ENCODE measurements at places on chromosomes 7 and 10. TPM values are rescaled to one million over a fixed set of nuclear protein-coding genes. Genes with fewer than 3 reads are reported as not detected.

The FIS1 gene
- total RNA-seq: 109 TPM

The ITGA8 gene
- total RNA-seq: 124 TPM

The CNPY1 gene
- not detected for total RNA-seq

The TAF3 gene
- total RNA-seq: 6.1 TPM

The NEUROD6 gene
- total RNA-seq: not detected

The HABP2 gene
- 1.2 TPM for total RNA-seq

The EPO gene
- total RNA-seq: not detected

The PTF1A gene
- total RNA-seq: not detected

The SAMD9 gene
- 7.7 TPM for total RNA-seq

The DYNC1I1 gene
- total RNA-seq: 7.6 TPM

The MAGI2 gene
- 18.0 TPM for total RNA-seq

The TPK1 gene
- total RNA-seq: 16.6 TPM

The SLC16A9 gene
- 2.3 TPM for total RNA-seq

- no peak for DNase-seq
These were observed 44.8 kb upstream of the GLCCI1 start for GRCh38 chr7:7923818-7924217.

DNA sequence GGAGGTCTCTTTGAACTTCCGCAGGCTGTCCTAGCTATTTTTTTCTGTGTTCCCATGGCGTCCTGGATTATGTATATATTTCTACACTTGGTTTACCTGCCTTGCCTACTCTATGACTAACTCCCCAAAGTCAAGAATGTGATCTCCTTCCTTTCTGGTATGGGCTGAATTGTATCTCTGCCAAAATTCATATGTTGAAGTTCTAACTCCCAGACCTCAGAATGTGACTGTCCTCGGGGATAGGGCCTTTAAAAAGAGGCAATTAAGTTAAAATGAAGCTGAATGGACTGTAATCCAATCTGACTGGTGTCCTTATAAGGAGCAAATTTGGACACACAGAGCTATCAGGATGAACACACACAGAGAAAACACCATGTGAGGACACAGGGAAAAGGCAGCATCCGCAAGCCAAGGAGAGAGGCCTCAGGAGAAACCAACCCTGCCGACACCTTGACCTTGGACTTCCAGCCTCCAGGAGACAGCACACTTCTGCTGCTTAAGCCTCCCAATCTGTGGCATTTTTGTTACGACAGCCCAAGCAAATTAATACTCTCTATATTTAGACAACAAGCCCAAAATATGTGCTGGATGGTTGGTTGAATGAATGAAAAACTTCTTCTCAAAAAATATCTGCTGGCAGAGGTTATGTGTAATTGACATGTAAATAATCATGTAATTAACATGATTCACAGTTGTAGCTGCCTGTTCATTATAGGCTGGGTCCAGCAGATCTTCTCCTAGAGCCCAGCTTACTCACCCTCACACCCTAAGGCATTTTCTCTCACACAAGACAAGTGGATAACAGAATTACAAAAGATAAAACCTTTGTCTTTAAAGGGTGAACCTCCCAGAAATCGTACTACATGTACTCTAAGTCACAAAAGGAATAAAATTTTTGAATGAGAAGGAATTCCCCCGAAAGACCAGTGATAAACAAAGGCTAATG lies 123.7 kb downstream of the CUBN start:
- DNase-seq: no peak

GRCh38 chr7:142836426-142836825 lies 18.4 kb upstream of the EPHB6 start:
- no peak for DNase-seq

GRCh38 chr7:102055181-102055976 lies 231.3 kb upstream of the SH2B2 start:
- no peak for DNase-seq

DNA sequence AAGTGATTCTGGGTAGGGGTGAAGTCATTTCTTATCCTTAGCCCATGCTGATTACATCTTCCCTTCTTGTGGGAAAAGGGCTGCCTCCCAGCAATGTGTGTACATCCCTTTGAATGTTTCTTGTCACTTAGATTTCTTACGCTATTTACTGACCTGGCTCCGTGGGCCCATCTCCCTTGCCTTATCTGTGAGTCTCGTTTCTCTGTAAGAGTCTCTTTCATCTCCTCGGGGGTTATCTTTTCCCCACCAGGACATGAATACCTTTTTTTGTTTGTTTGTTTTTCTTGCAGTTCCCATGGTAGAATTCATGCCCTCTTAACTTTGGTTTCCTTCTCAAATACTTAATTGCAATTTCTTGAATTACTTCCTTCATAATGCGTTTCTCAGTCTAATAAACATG lies 107.7 kb downstream of the BAMBI start:
- no peak for DNase-seq

- DNase-seq: peak; percentile 61
These were observed 70.4 kb downstream of the CUBN start for GRCh38 chr10:17059197-17059688.

- DNase-seq: no peak
These were observed 47.0 kb downstream of the SPAM1 start for GRCh38 chr7:123972045-123972444.

DNA sequence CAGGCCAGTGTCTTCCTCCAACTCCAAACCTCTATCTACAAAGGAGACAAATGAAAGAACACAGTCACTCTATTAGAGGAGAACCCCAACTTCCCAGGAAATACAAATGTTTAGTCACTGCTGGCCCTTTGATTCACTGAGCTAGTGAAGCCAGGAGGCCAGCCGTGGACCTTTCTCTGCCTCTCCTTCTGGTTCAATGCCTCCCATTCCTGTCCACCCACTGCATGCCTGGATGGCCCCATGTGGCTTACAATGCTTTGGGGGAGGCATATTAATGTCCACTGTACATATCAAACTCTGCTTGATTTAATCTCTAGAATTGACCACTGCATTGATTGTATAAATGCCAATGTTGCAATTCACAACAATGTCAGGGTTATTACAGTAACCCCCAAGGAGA lies 687.3 kb downstream of the KCNMA1 start:
- DNase-seq: no peak

DNA sequence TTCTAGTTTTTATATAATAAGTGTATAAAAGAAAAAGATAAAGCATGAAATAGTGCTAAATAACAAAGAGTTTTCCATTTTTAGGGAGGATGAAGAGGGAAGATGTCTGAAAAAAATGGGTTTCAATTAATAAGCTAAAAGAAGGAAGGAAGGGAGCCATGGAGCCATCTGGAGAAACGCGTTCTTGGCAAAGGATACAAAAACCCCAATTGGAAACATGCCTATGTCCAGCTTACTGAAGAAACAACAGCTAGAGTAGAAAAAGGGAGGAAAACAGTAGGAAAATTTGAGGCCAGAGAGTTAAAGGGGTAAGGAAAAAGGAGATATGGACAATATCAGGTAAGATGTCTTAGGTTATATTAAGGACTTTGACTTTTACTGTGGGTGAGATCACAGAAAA lies 416.2 kb upstream of the GHITM start:
- peak; percentile 3 for DNase-seq

DNA sequence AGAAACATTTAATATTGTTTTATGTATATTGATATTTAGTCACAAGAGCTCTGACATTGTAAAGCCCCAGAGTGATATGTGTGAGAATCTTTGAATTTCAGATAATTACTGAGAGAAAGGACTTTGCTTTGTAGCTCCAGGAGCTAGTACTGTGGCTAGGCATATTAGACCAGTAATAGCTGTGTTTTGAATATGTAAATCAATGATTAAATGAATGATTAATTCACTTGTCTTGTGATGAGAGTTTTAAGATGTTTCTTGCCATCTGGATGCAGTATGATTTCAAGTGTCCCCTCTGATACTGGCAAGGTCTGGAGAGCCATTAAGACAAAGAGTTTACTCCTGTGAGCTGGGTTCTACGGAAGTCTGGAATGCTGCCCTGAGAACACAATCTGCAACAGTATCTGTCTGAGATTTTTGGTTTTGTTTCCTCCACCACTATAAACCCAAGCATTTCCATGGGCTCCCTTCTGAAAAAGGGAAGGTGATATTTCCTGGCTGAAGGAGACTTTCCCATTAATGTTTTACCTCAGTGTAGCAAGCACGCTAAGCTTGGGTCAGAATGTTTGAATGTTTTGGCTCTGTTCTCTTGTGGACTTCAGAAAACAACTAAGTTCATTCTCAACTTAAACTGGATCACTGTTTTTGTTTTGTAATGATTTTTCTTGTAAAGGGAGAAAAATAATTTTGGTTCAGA lies 61.3 kb upstream of the BICC1 start:
- no peak for DNase-seq

- DNase-seq: no peak
These were observed 138.1 kb downstream of the HERPUD2 start for GRCh38 chr7:35556515-35557471.

- peak; percentile 91 for DNase-seq
These were observed 46.9 kb upstream of the SEPTIN7 start for GRCh38 chr7:35753761-35754603.

GRCh38 chr10:119652361-119652730 lies 1.2 kb downstream of the BAG3 start:
- peak; percentile 89 for DNase-seq

DNA sequence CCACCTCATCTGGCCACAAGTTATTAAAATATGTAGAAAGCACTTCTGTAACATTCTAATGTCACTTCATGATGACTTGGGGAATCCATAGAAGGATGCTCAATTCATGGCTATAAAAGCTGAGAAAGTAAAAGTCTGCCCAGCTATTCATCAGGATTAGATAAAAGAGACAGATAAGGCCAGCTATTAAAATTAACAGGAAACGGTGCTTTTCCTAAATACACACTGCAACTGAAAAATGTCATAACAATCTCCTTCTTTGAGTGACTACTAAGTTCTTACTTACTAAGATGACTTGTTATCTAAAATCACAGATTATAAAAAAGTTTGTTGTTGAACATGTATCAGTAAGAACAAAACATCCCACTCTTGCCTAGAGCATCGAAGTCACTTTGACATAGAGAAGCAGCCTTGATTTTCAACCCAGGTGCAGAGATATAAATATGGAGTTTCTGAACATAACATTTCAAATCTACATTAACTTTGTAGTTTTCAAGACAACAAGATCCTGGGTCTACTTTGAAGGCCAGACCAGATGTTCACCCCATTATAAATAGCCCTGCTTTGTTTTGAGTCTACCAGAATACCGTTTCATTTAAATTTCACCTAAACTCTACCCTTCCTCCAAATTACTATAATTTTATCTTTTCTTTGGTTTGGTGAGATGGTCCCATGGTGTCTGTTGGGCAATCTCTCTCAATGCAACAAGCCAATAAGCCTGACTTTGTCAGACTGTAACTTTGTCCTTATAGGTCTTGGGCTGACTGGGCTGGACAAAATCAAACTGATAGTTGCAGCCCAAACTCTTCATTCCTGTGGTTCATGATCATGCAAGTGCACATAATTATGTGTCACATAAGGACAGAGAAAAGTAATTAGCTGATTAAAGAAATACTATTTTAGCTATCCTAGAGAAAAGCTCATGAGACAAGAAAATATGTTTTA lies 24.0 kb downstream of the HYCC1 start:
- DNase-seq: no peak

DNA sequence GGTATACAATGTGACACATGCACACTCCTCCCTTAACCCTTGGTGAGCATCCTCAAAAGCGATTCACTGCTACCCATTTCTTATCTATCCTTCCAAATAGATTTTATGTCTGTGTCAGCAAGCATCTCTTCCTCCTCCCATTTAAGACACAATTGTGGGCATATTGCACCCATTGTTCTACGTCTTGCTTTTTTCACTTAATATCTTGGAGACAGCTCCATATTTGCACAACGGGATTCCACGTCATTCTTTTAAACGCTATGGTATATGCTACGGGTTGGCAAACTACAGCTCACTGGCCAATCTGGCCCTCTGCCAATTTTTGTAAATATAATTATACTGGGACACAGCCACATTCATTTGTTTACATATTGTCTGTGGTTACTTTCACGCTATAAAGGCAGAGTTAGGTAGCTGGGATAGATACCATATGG lies 88.6 kb downstream of the RNF216 start:
- DNase-seq: peak; percentile 90

DNA sequence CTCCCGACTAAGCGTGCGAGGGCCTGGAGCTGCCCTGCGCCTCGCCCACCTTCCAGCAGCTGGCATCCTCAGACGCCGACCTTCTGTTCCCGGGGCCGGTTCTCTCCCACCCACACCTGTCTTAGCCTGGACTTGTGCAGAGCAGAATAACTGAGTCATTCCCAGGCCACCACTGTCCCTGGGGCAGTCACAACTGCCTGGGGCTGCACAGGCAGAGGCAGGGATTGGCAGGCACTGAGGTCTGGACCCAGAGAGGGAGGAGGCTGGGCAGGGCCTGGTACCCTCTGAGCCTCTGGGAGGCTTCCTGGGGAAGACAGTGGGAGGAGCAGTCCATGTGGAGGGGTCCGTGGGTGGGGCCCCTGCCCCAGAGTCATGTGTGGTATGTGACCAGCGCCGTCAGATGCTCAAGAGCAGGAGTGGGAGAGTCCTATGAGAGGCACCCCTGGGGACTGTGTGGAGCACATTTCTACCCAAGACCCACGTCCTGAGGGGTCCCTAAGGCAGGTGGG lies 74.3 kb downstream of the NKX6-2 start:
- no peak for DNase-seq

DNA sequence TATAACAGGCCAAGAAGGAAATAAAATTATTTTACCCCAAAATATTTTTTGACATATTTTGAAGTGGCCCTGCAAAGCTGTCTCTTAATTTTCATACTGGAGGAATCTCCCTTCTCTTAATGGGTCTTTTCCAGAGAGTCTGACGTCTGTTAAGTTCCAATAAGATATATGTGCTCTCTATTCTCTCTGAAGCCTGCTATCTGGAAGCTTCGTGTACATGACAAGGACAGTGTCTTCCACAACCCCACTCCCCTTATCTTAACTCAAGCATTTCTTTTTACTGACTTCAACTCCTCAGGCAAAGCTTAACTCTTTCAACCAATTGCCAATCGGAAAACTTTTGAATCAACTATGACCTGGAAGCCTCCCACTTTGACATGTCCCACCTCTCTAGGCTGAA lies 29.2 kb upstream of the IL15RA start:
- DNase-seq: no peak

GRCh38 chr10:71419750-71420149 lies 23.0 kb downstream of the CDH23 start:
- no peak for DNase-seq

GRCh38 chr7:99455874-99456273 lies 10.1 kb downstream of the ATP5MF start:
- no peak for DNase-seq

All from lung (tissue), 17 donors.